ENCODE measurements at places on chromosomes 6 and 20.

DNA sequence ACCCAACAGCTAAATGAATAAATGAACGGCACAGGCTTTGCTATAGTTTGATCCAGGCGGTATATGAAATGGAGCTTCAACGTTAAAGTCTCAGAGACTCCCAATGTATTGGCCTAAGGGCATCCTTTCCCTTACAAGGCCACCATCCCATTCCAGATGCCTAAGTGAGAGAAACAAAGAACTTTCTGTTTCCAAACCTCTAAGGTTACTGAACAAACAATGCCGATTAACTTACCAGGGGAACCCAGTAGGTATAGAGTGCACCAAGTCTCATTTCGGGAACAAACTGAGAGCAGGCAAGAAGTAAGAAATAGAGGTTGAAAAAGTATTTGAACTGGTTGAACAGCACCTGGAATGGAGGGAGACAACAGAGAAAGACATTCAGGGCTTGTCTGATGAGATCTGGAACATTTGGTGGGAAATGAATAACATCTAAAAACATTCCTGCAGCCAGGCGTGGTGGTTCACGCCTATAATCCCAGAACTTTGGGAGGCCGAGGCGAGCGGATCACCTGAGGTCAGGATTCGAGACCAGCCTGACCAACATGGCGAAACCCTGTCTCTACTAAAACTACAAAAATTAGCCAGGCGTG, 42.5 kb downstream of the ATP9A start:
- DNase-seq, result no peak

- no peak for DNase-seq
Measured at GRCh38 chr6:152248980-152249379, 388.2 kb downstream of the SYNE1 start.

- no peak for DNase-seq
Measured at GRCh38 chr6:34157851-34158250, 12.0 kb upstream of the GRM4 start.

GRCh38 chr6:11142296-11143027, 30.9 kb upstream of the ERVFRD-1 start:
- no peak for DNase-seq

DNA sequence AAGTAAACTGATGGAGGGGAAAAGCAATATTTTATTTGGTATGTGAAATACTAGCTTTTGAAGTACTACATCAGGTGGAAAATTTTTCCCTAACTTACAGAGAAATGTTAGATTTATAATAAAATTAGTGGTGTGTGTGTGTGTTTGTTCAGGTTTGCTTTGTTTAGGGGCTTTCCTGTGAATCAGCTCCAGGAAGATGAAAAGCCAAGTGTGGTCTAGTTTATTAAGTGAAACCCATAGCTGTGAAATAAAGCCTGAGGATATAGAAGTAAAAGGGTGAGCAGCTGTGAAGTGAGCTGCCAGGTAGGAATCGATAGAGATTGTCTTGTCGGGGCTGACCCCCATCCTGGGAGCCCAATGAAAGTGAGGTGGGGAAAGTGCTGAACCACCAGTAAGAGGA, 347.6 kb upstream of the IMPG1 start:
- no peak for DNase-seq

DNA sequence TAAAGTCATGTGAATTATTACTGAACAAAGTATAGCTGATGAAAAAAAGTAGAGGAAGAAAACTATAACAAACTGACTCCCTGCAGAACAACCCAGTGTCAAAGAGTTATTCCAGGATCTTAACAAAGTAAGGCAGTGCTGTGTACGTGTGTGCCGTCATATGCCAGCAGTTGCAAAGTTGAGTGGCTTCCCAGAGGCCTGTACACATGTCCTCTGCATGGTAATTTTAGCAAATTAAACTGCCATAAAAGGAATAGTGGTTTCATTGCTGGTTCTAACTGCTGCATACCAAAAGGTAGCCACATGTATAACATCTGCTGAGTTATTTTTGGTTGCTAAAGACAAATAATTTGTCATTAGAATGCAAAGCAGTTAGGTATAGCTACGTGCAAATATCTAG, 44.8 kb downstream of the RIPOR2 start:
- DNase-seq, result no peak

All from SIG-M5 (cell line).